ENCODE measurements at places on chromosomes 6 and 20.

GRCh38 chr6:45388328-45388727, 10.6 kb upstream of the SUPT3H start:
- DNase-seq: no peak

GRCh38 chr6:75065523-75065922, 140.3 kb downstream of the COL12A1 start:
- DNase-seq: no peak

- DNase-seq: no peak
These were observed 46.4 kb downstream of the HEBP2 start for GRCh38 chr6:138450445-138450844.

GRCh38 chr20:45098103-45098773, 2.7 kb downstream of the KCNS1 start:
- peak; percentile 65 for DNase-seq

- no peak for DNase-seq
These were observed 95.3 kb downstream of the FOXO3 start for GRCh38 chr6:108655806-108656651.

GRCh38 chr20:37223053-37223452, 38.6 kb downstream of the GHRH start:
- no peak for DNase-seq

GRCh38 chr6:138522611-138523010, 23.3 kb upstream of the NHSL1 start:
- DNase-seq: no peak

DNA sequence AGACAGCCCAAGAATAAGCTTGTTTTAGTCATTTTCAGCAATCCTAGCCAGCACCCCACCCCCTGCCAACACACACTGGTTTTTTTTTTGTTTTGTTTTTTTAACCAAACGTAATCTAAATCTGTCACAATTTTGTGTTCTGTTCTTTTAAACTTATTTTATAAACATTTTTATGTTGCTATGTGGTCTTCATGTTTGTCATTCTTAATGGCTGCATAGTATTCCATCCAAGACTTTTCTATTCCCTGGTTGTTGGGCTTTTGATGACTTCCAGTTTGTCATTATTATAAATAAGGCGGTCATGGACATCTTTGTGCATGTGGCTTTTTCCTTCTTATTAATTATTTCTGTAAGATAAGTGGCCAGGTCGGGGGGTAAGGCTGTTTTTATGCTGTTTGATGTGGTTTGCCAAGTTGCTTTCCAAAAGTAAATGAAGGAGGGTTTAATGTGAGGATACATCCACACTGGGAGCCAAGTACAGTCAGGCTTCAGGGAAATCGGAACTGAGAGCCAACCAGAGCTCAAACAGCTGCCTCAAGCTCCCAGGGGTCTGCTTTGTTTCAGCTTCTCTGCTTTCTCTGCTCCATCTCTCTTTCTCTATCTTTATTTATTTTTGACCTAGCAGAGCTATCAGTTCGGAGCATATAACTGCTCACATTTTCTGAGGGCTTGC, 125.8 kb downstream of the VEGFA start:
- DNase-seq: no peak

DNA sequence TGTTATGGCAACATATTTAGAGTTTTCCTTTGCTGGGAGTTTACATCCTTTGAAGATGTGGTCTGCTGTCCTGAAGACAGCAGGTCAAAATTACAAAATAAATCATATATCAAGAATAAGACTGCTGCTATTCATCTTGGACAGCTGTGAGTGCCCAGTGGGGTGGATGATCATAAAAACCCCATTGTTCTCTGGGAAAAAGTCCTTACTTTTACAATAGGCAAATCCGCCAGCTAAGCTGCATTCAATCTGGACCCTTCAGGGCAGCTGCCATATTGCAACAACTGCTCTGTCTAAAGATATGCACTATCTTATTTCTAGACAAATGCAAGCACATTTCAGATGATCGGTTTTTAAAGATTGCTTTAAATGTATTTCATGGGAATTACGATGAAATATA, 19.4 kb downstream of the CASS4 start:
- DNase-seq: no peak

- no peak for DNase-seq
These were observed 115.6 kb upstream of the PLCB4 start for GRCh38 chr20:8953300-8953699.

DNA sequence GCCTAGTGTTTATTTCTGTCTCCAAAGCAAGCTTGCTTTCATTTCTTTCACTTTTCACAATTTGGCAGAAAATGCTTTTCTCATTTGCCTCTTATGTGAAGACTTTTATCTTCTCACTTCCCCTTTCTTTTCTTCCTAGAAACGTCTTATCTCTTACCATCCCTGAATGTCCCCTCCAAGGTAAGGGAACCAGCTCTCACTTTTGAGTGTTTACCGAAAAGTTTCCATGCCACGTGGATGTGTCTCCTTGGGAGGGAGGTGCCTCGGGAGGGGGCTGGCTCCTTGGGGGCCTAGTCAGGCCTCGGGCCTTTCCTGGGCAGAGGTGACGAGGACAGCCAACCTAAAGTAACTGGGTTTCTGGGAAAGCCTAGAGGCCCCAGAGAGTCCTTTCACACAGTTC, 127.4 kb downstream of the CD24 start:
- no peak for DNase-seq

DNA sequence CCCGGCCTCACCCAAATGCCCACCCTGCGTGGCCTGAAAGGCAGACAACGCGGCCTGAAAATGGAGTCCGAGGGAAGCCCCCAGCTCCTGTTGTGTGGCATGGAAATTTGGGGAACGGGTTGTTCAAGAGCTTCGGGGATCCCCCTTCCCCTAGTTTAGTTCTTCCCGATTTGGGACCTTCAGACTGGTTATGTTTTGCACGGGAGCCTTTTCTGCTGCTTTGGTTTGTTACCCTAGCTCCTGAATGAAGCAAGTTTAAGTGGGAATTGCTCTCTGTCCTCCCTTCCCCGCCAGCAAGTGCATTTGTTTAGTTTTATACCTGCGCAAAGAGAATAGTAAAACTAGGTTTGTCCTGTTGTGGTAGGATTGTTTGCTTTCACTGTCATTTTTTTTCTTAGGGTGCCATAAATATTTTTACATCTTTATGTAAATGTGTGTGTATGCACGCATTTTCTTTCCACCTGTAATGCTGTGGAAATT, 604 bp downstream of the SH3BGRL2 start:
- no peak for DNase-seq

- no peak for DNase-seq
These were observed 10.5 kb downstream of the FYN start for GRCh38 chr6:111862741-111863140.

DNA sequence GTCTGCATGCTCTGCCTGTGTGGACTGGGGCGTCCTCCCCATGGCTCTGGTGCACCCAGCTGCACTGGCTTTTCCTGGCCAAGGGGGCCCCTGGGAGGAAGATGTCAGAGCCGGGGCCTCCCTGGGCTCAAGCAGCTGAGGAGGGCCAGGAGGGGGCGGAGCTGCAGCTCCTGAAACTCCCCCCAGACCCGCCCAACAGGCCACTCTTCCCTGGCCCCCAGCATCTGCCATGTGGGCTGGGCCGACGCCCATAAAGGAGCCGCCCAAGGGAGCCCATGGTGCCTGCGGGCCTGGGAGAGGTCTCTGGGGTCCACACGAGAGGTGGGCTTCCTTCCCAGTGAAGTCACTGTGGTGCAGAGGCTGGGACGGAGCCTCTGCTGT, 4.0 kb downstream of the RBBP8NL start:
- no peak for DNase-seq

DNA sequence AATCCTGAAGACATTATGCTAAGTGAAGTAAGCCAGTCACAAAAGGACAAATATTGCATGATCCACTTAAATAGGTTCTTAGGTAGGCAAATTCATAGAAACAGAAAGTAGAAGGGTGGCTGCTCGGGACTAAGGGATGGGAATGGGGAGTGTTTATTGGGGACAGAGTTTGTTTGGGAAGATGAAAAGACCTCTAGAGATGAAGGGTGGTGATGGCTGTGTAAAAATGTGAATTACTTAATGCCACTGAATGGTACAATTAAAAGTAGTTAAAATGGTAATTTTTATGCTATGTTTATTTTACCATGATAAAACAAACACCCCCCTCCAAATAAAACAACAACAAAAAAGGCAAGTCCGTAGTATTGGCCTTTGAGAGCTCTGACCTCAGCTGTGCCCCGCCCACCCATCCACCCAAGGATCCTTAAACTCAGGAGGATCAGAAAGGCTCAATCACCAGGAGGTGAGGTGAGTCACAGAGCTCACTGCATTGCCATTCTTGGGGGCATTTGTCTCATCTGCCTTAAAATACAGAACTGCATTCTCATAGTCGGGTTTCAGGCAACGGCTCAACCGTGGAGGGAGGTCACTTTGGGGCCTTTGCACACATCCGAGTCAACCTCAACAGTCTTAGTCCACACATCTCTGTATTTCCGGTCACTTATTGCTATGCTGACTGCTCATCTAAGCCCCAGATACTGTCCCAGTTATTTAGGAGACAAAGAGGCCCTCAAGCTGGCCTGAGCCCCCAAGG, 96.7 kb downstream of the SLC22A23 start:
- DNase-seq: no peak

GRCh38 chr6:5665173-5665572, 341.6 kb downstream of the NRN1 start:
- DNase-seq: no peak

DNA sequence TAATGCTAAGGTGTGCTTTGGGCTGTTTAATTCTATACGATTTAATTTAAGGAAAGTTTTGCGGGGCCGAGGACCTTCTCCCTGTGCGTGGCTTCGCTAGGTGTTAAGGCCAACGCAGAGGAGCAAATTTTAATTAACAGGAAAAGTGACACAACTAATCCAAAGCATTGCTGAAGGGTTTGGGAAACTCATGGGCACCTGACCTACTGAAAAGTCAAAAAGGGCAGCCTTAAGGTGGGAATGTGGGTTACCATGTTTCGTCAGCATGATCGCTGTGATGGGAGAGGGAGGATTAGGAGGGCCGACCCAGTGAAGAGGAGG, 415 bp upstream of the CUL9 start:
- DNase-seq: no peak

GRCh38 chr6:128493877-128494276, 26.5 kb downstream of the PTPRK start:
- DNase-seq: no peak

GRCh38 chr6:133088931-133089695, 152.0 kb upstream of the EYA4 start:
- no peak for DNase-seq

- DNase-seq: peak; percentile 52
These were observed 48.2 kb upstream of the MLN start for GRCh38 chr6:33851959-33852358.

- no peak for DNase-seq
These were observed 14.2 kb upstream of the ZNFX1 start for GRCh38 chr20:49292010-49292409.

DNA sequence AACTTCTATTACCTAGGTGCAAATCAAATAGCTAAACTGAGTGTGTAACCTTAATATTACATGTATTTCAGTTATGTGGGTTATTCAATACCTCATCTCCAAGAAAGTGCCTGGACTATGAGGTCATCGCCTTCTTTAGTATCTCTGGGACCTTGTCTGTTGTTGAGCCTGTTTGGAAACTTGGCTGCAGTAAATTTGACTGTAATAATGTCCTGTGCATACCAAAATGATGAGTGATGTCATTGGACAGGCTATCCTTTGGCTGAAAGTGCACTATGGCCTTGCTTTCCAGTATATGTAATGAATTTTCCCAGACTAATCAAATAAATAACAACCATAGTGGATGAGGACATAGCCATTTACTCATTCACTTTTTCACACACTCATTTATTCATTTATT, 455.1 kb downstream of the ADGRB3 start:
- no peak for DNase-seq

- DNase-seq: no peak
These were observed 346.9 kb downstream of the RNF144B start for GRCh38 chr6:18733921-18734550.

DNA sequence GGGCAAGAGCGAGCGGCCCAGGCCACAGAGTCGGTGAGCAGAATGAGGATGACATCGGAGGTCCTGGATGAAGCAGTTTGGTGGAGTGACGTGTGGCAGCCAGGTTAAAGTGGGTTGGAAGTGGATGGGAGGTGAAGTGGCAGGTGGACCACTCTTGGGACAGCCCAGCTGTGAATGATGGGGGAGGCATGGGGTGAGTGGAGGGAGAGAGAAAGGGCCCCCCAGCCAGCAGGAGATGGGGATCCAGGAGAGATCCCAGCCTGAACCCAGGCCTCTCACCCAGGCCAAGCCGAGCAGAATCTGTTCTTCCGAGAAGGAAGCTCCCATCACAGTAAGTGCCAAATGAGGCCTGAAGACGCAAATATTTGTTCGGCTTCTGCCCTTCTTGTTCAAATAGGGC, 27.0 kb upstream of the SLC32A1 start:
- no peak for DNase-seq

- no peak for DNase-seq
These were observed 17.7 kb downstream of the SYNJ2 start for GRCh38 chr6:157999168-158000051.

- DNase-seq: no peak
These were observed 330.0 kb downstream of the ZFAND3 start for GRCh38 chr6:38149531-38149930.

DNA sequence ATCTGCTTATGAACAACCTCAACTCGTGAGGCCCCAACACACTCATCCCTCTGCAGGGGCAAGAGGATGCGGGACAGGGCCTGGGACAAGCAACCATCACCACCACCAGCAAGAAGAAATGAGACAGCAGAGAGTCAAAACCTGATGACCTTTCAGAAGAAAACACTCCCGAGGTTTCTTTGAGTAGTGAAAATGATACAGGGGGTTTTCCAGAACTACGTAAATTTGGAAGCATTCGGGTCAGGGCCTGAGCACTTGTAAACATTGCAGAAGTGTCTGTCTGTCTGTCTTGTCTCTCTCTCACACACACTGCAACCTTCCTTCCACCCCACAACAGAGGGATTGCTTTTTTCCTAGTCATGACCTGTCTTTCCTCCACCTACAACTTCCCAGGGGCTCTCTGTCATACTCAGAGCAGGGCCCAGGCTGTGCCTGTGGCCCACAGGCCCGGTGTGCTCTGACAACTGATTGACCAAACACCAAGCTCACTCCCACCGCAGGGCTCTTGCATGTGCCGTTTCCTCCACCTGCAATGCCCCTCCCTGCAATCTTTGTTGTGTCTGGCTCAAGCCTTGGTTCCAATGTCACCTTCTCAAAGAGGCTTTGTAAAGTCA, 90.9 kb downstream of the BMP7 start:
- DNase-seq: no peak

DNA sequence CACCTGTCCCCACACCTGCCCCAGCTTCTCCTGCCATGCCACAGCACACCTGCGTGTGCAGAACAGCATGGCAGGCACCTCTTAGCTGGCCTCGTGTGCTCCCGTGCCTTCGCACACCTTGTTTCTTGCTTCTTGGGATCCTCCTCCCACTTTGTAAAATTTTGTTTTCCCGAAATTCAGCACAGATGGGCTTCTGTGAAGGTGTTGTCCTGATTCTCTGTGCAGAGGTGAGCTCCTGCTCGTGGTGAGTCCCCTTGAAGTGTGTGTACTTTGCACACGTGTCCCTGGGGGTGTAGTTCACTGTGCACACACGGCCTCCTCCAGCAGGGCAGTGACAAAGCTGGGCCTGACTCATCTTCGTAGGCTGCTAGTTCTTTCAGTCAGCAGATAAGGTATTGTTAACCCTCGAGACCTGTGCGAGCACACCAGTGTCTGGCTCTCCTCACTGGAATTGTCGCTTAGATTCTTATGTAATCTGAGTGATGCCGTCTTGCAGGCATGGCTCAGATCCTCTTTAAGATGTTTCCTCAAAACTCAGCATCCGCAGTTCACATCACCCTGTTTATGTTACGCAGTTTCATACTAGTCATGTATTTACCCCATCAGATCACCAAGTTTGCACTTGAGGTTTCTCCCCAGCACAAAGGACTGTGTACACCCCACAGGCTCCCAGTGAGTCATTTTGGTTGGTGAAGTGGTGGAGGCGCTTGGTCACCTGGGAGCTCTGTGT, 77.7 kb downstream of the CDYL start:
- DNase-seq: no peak
